ENCODE measurements at places on chromosomes 6 and 20.

DNA sequence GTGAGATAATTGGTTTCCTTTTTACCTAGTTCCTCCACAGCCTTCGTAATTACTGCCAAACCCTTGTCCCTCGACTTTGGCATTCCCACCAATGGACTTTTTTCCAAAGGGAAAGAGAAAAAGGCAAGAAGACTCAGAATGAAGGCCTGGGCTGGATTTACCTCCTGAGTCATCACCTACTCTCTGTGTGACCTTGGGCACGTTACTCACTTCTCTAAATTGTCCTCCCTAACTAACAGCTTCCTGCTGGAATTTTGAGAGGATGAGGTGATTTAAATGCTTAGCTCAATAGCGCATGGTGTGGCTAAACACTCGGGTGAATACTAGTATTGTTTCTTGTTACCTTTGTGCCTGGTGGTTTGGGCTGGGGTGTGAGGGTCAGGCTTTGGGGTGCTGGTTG, 146.6 kb downstream of the DHX35 start:
- DNase-seq, result no peak

- no peak for DNase-seq
Observed at GRCh38 chr6:84442208-84442607, 214.8 kb upstream of the CEP162 start.

- no peak for DNase-seq
Observed at GRCh38 chr20:52244702-52245101, 53.1 kb upstream of the ZFP64 start.

DNA sequence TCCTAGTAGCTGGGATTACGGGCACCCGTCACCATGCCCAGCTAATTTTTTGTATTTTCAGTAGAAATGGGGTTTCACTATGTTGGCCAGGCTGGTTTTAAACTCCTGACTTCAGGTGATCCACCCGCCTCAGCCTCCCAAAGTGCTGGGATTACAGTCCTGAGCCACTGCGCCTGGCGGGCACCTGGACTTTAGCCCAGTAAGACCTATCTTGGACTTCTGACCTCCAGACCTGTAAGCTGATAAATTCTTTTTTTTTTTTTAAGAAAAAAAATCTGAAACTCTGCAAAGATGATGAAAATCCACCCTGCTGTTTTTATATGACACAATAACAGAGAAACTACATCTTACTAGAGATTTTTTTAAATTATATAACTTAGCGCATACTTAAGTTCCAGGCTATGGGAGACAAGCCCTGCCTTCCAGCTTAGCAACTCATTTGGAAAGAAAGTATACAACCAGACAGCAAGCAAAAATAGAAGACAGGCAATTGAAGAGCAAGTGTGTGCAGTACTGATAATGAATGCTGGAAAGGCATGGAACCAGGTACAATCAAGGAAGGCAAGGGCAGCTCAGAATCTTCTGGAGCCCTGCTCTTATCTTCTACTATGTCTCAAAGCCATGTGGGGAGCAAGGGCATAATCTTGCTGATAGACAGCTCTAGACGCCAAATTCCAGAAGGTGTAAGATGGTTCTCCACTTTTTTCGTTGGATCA, 104.2 kb downstream of the CD83 start:
- DNase-seq, result no peak

DNA sequence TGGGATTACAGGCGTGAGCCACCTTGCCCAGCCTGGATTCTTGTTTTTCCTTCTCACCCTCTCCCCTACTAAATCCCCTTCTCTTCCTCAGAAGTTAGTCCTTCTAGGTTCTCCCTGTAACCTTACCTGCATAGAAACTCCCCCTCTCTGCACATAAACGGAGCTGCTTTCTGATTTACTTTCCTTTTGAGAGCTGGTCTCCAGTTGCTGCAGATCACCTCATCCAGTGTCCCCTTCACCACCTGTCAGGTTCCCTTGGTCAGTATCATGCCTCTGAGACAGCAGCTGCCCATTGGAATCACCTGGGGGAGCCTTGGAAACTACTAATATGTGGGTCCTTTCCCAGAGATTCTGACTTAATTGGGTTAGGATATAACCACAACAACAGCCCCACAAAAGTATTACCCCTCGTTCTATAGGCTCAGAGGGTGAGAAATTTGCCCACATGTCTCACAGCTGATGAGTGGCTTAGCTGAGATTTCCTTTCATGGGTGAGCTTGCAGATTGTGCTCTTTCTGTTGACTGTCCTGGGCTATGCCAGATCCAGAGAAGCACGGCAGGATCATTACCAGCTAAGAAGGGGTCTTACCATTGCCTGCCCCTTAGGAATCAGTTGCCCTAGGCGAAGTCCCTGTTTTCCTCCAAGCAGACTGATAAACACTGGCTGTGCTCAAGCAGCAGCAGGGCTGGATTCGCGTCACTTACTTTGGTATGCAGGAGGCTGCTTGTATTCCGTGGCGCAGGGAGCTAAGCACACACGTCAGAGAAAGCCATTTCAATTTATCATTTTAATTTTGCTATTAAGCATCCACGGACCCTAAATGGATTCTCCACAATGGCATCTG, 51.3 kb downstream of the AKAP12 start:
- DNase-seq, result no peak

DNA sequence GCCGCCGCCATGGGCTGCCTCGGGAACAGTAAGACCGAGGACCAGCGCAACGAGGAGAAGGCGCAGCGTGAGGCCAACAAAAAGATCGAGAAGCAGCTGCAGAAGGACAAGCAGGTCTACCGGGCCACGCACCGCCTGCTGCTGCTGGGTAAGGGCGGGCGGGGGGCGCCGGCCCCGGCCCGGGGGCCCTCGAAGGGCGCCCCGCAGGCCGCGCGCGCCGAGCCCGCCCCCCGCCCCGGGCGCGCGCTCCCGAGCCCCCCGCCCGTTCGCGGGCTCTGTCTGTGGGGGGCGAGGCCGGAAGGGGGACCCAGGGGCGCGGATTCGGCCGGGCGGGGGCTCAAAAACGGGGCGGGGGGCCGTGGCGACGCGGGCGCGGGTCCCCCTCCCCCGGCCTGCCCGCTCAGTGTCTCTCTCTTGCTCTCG, 39.2 kb downstream of the GNAS start:
- DNase-seq, result no peak

Data from stimulated activated CD4-positive, alpha-beta T cell treated with anti-CD3 and anti-CD28 coated beads, Interleukin-1b, Interleukin-23, amount 100 ng/mL, for 1 hour (primary cell).